ENCODE measurements at places on chromosomes 4 and X.

DNA sequence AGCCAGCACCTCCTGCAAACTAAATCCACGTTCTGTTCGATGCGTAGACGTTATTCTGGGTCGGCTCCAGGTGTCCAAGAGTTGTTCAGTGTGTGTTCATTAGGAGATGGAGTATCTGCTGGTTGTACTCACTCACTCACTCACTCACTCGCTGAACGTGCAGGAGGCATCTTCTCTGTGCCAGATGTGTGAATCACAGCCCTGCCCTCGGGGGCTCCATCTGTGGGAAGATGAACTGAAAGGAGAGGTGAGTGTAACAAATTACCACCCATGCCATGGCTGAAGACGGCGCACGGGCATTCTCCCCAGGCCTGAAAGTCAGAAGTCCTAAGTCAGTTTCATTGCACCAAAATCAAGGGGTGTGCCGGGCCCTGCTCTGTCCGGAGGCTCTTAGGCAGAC is 16.1 kb downstream of the NSG1 start:
- no peak for DNase-seq

DNA sequence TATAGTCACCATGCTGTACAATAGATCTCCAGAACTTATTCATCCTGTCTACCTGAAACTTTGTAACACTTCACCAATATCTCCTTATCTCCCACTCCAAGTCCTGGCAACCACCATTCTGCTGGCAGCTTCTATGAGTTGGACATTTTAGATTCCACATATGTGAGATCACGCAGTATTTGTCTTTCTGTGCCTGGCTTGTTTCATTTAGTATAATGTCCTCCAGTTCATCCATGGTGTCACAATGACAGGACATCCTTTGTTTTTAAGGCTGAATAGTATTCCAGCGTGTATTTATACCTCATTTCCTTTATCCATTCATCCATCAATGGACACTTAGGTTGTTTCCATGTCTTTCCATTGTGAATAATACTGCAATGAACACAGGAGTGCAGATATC is 198.7 kb downstream of the QDPR start:
- no peak for DNase-seq

- DNase-seq = no peak
These were observed 3.2 kb upstream of the CLOCK start for GRCh38 chr4:55549888-55550287.

DNA sequence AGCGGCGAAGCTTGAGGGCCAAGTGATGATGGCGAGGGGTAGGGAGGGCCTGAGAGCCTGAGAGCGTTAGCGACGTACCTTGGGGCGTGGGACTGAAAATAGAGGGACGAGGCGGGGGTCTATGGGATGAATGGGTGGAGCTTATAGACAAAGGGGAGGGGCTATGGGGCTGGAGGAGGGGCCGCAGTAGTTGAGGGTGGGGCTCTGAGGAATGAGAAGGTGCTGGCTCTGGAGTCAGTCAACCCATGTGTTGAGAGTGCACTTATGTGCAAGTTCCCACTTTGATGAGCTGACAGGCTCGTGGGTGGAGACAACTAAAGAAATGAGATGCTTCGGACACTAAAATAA is 488 bp downstream of the TBC1D25 start:
- no peak for DNase-seq

DNA sequence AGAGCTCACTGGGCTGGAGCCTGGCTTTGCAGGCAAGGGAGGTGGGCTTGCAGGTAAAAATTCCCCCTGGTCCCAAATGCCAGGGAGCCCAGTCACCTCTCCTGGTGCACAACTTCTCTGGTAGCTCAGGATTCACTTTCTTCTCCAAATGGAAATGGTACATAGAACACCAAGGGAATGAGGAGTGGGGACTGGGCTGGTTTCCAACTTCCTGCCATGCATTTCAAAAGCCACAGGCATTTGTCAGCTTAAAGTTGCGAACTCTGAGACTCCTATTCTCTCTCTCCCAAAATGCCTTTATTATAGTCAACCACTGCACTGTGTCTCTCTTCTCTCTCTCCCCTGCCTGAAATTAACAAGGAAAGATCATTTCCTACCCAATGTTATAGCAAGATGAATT is 177.3 kb downstream of the GRIA3 start:
- DNase-seq = no peak

DNA sequence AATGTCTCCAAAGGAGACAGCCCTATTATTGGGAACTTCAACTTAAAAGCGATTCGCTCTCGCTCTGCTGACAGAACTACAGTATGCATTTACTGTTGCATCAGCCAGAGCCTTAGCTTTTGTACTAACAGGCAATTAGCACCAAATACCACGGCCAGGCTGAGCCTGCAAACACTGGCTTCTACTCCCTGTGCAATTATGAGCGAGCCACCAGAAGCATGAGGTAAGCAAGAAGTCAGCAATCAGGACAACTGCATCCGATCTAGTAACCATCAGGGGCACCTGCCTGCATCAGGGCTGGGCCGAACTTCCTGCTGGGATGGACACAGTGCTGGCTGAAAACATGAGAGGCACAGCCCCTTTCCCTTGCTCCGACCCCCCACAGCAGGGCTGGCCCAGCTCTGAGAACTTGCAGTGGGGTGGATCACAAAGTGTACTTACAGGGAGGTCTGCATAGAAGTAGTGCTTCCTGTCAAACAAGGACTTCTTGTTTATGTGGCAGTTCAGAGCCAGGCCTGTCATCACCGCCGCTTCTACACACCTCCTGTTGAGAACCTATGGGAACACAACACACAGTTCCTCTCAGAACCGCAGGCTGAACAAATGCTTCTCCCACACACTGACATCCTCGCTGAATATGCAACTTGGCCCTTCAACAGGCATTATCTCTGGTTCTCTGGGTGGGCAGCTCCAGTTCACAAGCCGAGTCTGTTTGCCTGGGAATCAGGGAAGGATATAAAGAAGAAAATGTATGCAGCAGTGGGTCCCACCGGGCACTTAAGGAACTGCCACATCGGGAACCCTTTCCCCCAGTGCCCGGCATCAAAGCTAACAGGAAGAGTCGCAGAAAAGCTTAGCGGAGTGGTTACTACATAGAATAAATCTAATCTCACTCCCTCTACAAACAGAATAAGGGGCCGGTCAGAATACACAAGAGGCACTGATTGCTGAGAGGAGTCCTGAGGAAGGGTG is 41.5 kb downstream of the GATB start:
- DNase-seq = no peak

GRCh38 chrX:54754854-54755253 is 43.2 kb downstream of the ITIH6 start:
- no peak for DNase-seq

DNA sequence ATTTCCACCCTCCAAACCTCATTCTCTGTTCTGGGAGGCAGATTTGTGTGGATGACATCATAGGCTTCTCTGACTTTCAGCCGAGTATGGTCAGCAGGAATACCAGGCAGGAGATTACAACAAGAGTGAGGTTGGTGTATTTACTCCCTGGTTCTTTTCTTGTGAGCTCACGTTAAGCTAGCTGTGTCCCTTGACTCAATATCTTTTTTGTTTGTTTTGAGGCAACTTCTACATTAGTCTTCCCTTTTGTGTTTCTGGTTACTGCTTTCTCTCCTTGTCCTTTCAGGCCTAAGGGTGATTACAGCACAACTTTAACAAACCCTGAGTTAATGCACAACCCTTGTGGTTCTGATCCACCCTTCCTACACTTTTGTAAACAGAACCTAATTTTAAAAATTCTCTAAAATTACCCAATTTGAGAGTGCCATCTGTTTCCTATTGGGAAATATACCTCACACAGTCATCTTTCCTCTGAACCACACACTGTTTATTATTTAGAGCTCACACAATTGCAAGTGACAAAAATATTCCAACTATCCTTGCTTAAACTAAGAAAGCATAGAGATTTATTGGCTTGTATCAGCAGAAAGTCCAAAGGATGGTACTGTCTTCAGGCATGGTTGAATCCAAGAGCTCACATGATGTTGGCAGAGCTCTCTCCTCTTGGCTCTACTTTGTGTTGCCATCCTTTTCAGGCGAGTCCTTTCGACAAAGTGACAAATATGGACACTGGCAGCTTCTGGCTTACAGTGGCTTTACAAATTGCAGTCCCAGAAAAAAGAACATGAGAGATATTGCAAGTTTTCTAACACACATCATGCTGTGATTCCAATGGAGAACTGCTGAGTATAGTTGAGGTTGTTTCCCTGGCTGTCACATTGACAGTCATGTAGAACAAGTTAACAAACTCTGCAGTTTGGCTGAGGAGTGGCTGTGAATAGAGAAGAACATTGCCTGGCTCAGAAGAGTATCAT is 150.5 kb upstream of the DDIT4L start:
- no peak for DNase-seq

DNA sequence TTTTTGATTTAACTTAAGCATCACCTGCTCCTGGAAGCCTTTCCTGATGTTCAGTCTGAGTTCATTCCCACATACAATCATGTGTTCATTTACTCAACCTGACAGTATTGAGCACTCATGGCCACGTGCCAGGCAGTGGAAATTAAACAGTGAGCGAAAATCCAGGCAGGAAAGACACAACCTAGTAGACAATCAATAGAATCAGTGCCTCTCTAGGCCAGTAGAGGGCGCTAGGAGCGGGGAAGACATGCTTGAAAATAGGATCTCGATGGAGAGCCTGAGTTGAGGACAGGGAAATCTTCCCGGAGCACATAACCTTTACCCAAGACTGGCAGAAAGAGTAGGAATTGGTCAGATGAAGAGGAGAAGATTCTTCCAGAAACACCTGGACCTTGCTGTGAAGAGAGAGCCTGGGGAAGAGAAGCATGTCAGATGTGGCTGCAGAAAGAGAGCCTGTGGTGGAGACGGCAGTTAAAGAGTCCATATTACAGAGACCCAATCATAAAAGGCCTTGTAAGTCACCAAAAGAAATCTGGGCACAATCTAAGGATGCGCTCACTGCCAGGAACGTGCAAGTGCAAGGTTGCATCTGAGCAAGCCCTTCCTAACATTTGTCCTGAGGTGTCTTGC is 103.5 kb downstream of the LDB2 start:
- no peak for DNase-seq

DNA sequence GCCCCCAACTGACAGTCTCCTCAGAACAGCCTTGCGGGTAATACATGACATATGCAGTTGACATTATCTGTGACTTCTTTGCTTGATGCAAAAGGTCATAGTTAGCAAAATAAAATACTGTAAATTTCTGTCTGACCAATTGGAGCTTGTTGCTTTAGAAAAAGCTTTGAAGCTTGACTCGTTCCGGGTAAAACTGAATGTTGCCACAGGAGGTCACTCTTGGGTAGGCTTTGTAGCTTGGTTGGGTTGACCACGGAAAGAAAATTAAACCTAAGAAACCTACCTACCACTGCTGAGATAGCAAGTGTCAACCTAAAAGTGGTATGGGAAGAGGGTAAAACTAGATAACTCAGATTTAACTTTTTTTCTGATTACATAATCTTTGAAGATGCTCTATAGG is 23.2 kb downstream of the PRPS2 start:
- peak; percentile 12 for DNase-seq

DNA sequence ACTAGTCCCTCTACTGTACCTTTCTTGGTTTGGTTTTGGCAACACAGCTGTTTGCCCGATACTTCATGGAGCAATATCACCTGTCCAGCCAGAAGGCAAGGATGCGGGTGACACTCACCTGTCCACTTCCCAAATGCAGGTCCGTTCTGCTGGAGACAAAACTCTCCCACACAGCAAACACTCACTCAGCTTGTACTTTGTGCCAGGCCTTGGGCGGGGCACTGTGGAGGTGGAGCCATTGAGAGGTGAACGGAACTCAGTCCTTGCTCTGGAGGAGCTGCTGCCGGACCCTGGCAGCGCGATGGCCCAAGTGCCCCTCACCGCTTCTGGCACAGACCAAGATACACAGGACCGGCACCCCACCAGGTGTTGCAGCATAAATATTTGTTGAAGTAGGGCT is 15.3 kb upstream of the HMGB3 start:
- no peak for DNase-seq

DNA sequence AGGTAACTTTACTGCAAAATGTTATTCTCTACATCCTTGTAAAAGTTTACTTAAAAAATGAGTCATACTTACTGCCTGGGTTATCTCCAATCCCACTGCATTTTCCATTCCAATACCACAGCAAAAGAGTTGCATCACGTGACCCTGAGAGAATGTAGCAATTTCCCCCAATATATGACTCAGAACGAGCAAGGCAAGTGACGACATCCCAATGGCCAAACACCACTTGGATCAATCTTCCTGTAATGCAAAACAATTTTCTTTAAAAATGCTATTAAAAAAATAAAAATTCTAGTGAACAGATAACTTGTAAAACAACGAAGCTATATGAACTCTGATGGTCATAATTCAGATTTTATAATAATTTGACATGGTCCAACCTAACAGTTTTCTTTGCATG is 224.3 kb downstream of the DCLK2 start:
- DNase-seq = no peak

DNA sequence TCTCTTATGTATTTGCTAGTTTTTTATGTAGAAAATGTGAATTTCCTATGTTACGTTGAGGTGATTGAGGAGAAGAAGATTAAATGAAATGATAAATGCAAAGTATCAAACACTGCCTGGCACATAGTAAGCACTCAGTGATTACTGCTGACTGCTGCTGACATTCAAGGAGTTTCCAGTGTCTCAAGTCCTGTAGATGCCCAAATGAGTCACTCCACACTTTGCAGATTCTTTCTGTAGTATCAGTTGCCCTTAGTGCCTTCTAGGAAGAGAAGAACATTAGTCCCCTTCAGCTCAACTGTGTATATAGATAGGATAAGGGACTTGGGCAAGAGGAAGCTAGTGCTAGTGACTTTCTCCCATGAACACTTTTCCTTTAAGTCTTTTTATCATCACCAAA is 240.5 kb upstream of the TEX13A start:
- DNase-seq = no peak

GRCh38 chrX:130100180-130100579 is 10.1 kb downstream of the ELF4 start:
- DNase-seq = no peak

DNA sequence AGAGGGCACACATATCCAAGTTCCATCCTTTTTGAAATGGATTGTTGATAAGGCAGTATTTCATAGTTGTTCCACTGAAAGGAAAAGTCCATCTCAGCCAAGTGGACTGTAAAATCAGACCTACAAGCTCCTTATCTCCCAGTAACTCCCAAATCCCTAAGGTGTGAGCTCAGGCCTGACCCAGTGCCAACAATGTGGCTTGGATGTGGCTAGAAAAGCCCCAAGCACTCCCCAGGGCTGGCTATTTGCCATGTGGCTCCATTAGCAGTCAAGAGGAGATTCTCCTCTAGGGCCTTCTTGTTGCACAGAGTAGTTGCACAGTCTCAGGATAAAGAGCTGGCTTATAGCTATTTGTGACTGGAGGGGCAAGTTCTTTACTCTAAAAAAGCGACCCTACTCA is 25.0 kb upstream of the DGKK start:
- no peak for DNase-seq

DNA sequence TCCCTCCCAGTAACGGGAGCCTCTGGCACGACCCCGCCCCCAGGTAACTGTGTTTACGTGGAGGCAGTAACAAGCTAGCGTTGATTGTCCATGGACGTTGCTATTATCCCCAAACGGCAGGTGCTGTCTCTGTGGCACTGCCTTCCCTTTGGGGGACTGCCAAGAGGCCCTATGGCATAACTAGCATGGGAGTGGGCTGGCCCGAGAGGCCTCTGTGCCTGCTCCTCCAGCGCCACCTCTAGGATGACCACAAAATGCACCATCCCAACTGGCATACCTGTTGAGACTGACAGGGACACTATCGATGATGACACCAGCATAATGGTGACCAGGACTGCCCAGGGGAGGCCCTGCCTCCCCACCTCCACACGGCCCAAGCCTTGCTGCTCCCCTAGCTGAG is 1.5 kb downstream of the SRPK3 start:
- no peak for DNase-seq

- DNase-seq = no peak
These were observed 15.2 kb downstream of the GAB1 start for GRCh38 chr4:143351774-143352451.

- no peak for DNase-seq
These were observed 49.7 kb downstream of the RBM47 start for GRCh38 chr4:40579983-40580382.

Data from central memory CD4-positive, alpha-beta T cell (primary cell).